ENCODE measurements at places on chromosomes 4 and X.

DNA sequence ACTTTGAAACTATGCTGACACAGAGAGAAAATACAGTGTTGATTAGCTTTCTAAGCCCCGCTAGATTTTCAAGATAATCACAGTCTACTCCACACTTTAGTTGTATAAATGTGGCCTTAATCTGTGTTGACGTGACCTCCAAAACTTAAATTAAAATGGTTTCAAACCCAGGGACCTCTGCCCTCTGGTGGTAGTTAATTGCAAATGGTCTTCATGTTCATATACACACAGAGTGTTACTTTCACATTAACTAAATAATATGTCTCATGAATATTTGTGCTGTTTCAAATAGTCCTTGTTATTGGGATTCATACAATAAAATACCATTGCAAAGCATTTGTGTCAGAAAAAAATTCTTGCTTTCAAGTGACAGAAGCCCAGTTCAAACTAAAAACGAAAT is 64.3 kb downstream of the TASL start:
- peak; percentile 17 for DNase-seq

DNA sequence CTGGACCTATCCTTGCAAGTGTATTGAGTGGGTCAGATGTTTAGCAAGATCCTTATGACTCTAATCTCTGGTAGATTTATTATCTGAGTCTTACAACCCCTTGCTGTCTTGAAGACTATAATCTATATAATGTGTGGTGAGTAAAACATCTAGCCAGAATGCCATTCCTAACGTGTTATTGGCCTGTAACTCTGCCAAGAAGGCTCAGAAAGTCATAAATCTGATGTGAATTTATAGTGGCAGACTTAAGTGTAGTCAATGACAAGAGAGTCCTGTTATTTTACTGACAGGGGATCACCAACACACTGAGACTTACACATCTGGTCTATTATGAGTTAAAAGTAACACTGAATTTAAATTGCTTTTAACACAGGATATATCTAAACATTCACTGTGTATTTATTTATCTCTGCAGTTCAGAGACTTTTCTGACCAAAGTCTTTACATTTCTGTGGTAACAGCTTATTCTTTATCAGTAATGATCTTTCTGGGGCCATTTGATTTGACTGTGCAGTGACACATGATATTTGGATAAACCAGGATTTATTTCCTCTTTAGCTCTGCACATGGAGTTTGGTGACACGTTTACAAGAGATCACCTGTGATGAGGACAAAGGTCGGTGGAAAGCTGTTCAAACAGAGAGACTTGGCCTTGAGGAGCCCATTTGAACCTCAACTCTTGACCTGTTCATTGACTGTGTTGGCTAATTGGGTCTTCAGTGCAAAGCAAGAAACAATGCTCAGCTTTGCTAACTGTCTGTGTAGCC is 415.8 kb downstream of the STIM2 start:
- DNase-seq = no peak

- DNase-seq = no peak
Observed at GRCh38 chr4:149294601-149295000, 521.0 kb downstream of the IQCM start.

DNA sequence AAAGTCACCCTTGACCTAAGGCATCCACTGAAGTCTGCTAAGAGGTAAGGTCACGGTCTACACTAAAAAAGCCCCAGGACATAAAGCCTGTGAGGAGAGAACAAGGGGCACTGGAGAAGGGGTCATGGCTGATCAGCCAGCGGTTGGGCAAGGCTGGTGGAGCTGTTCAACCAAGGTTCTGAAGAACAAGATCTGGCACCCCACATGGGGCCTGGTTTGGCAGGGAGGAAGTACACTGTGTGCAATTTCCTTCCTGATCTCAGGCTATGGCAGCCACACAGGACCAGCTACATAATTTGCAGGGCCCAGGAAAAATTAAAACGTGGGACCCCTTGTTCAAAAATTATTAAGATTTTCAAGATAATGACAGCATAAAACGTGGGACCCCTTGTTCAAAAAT is 14.1 kb upstream of the BRS3 start:
- DNase-seq = no peak

GRCh38 chr4:48739560-48740019 is 40.5 kb downstream of the FRYL start:
- peak; percentile 56 for DNase-seq

DNA sequence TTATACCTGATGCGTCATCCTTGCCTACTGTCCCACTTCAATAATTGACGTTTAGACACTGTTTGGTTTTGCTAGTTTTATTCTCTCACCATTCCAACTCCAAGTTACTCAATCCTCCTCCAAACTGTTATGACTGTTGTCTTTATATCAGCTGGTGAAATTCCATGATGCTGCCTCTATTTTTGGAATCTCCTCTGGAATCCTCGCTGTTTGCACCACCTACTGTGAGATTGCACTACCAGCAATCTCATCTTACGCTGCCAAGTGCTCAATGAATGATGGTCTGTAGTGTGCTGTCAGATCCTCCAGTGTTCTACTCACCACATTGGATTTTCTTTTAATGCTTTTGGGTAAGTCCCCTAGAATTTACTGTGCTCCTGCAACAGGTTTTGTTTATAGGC is 13.2 kb upstream of the PCDH18 start:
- DNase-seq = no peak

GRCh38 chr4:123573866-123574508 is 177.4 kb downstream of the SPRY1 start:
- DNase-seq = peak; percentile 22

DNA sequence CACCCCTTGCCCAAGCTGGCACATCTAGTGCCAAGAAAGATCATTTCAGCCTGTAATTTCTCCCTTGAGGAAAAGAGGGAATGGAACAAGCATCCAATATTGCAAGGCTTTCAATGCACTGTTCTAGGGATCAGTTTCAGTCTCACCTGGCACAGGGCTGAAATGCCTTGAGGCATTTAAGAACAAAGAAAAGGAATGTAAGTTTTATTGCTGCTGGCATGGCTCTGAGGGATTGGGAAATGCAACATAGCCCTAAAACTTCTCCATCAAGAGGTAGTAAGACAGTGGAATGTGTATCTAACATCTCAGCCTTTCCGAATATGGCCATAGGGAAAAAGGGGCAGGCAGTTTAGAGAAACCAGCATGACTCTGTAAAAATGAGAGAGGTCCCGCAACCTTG is 732.6 kb upstream of the LCORL start:
- DNase-seq = no peak

DNA sequence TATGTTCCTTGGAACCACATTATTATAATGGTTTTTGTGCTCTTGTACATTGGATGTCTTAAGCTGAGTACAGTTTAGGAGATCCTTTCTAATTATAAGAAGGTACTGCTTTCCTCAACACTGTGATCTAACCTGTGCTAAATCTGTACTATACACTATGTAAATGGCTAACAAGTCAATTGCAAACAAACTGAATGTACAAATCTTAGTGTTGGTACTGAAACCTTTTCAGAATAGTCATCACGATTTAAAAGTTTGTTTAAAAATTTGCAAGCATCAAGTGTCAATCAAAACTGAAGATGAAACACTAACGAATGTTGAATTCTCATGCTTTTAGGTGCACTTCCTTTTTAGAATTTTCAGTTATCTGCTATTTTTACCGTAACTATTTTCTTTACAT is 2090.4 kb upstream of the TENM3 start:
- DNase-seq = no peak

DNA sequence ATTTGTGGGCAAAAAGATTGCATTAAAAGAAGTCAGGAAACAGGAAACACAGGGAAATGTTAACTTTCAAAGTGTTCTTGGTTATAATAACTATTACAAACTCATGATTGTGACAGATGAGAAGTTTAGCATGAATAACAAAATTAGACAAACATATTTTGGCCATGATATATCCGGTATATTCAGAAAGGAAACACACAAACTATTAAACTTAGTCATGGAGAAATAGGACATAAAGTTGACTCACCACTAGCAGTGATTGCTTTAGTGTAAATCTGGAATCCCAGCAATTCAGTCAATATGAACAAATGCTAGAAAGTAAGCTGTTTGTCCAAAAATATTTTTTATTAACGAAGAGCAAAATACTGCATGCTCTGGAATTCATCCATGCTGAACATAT is 1299.9 kb downstream of the C4orf33 start:
- DNase-seq = no peak

GRCh38 chrX:74593593-74593992 is 20.8 kb downstream of the RLIM start:
- no peak for DNase-seq

Measured in GM12865 (cell line).